ENCODE measurements at places on chromosomes 3 and 15. TPM values are rescaled to one million over a fixed set of nuclear protein-coding genes. Genes with fewer than 3 reads are reported as not detected.

The ZNF80 gene
- not detected for total RNA-seq

The TNNC1 gene
- total RNA-seq = 1.2 TPM

The CEP70 gene
- 136 TPM for total RNA-seq

The ERC2 gene
- total RNA-seq = 6.2 TPM

The TRAIP gene
- 2.8 TPM for total RNA-seq

The CCDC39 gene
- total RNA-seq = 0.10 TPM

The MST1R gene
- 1.6 TPM for total RNA-seq

The ACVR2B gene
- total RNA-seq = 11.8 TPM

The OR5H14 gene
- not detected for total RNA-seq

The SLC22A13 gene
- not detected for total RNA-seq

The CTXND1 gene
- not detected for total RNA-seq

The TRPM1 gene
- not detected for total RNA-seq

The GPR27 gene
- 4.0 TPM for total RNA-seq

The RPLP1 gene
- total RNA-seq = 25.3 TPM

The CILP gene
- total RNA-seq = 0.40 TPM

The ECE2 gene
- total RNA-seq = not detected

The BFSP2 gene
- total RNA-seq = not detected

The CCDC191 gene
- total RNA-seq = 1.6 TPM

The CSPG5 gene
- total RNA-seq = 0.40 TPM

The TEX55 gene
- not detected for total RNA-seq

The TMCO5A gene
- not detected for total RNA-seq

The GRAMD2A gene
- 1.8 TPM for total RNA-seq

The ANKRD34C gene
- not detected for total RNA-seq

The C2CD4B gene
- total RNA-seq = 0.70 TPM

The DOCK3 gene
- 0.69 TPM for total RNA-seq

The COL6A6 gene
- not detected for total RNA-seq

The GATM gene
- 1.3 TPM for total RNA-seq
